Cardiac fibroblast (primary cell): ENCODE measurements at places on chromosomes 6 and 20.
A peak's percentile ranks its signal among the peaks of the same experiment; 100 is the strongest.

GRCh38 chr20:32497589-32498224 lies 87.4 kb downstream of the NOL4L start:
- peak; percentile 42 for DNase-seq

DNA sequence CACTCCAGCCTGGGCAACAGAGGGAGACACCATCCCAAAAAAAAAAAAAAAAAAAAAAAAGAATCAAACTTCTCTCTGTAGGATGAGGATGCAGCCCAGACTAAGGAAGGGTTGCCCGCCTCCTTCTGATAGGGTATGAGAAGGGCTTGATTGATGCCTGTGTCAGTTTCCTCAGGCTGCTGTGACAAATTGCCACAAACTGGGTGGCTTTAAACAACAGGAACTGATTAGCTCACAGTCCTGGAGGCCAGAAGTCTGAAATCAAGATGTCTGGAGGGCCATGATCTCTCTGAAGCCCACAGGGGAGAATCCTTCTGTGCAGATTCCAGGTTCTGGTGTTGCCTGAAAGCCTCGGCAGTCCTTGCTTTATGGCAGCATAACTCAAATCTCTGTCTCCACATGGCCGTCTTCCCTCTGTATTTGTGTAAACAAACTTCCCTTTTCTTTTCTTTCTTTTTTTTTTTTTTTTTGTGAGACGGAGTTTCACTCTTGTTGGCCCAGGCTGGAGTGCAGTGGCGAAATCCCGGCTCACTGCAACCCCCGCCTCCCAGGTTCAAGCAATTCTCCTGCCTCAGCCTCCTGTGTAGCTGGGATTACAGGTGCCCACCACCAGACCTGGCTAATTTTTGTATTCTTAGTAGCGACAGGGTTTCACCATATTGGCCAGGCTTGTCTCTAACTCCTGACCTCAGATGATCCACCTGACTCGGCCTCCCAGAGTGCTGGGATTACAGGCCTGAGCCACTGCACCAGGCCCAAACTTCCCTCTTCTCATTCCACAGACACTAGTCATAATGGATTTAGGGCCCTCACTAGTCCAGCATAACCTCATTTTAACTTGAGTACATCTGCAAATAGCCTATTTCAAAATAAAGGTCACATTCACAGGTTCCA lies 11.2 kb upstream of the CDK19 start:
- no peak for DNase-seq

DNA sequence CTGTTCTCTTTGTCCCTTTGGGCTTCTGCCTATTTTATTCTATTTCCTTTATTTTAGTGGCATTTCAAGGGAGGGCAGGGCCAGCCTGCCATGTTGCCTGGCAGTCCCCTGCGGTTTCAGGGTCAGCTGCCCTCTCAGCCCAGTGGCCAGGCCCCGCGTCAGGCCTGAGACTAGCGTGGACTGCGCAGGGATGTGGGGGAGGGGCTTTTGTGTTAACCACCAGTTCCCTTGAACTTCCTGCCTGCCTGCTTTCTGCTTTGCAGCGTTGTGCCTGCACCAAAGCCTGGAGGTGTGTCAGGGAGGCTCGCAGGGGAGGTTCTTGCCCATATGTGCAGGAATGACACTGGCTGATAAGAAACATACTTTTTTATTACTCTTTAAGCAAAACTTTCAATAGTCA lies 157.6 kb downstream of the SLC35B3 start:
- DNase-seq, result no peak

GRCh38 chr6:53199156-53199555 lies 50.5 kb upstream of the GCM1 start:
- DNase-seq, result no peak

DNA sequence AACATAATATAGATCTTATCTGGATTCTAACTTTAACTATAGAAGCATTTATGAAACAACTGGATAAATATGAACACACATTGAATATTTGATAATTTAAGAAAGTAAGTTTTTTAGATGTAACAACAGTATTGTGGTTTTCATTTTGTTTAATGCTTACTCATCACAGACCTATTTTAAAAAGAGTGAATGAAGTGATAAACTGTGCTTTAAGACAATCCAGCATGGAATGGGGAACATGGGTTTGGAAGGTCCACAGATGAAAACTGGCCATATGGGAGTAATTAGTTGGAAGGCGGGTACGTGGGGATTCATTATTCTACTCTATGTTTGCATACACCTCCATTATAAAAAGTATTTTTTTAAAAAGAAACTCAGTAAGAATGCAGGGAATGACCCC lies 21.2 kb downstream of the EPB41L2 start:
- no peak for DNase-seq

DNA sequence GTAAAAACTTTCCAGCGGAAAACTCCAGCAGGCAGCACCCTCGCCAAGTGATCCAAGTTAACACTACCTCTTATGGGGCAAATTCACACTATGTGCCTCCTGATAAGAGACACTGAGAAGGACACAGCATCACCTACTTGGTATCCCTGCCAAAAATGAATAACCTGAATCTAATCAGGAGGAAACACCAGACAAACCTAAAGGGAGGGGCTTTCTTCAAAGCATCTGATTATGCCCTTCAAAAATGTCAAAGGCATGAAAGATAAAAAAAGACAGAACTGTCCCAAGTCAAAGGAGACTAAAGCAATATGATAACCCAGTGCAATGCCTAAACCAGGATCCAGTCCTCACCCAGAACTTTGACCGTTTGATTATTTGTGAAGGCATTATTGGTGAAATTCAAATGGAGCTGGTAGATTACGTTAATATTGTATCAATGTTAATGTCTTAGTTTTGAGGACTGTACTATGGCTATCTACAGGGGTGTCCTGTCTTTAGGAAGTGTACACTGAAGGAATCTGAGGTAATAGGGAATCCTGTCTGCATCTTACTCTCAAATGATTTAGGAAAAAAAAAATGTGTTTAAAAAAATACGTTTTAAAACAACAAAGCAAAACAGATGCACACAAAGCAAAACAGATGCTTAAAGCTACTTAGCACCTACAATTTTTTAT lies 8.3 kb downstream of the TBC1D7 start:
- DNase-seq, result no peak

DNA sequence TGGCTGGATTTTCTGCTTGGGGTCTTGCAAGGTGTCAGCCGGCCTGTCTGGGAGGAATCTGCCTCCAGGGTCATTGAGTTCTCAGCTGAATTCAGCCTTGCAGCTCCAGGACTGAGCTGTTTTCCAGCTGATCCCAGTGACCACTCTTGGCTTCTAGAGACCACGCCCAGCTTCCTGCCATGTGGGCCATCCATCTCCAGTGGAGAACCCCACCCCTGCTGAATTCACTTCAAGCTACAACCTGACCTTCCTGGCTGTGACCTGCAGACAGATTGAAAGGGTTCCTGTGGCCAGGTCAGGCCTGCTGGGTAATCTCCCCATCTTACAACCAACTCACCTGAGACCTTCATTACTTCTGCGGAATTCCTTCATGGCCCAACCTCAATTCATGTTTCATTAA lies 26.5 kb upstream of the SYNDIG1 start:
- DNase-seq, result no peak

DNA sequence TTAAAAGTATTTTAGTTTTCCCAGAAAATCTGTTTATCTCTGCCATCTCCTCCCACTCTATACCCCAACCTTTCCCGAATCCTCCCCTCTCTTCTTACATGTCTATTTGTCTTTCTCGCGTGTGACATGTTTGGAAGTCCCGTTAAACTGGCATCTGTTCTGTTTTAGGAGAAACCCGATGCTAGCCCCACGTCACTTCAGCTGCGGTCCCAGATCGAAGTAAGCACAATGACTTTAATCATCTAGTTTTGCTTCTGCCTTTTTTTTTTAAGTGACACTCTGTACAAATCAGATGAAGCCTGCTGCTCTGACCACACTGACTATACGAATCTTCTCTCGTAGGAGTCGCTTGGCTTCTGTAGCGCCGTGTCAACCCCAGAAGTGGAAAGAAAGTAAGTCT lies 97.4 kb downstream of the SASH1 start:
- no peak for DNase-seq

GRCh38 chr6:116059713-116060571 lies 749 bp downstream of the FRK start:
- DNase-seq, result peak; percentile 43

- no peak for DNase-seq
Observed at GRCh38 chr20:24653306-24653705, 183.9 kb downstream of the SYNDIG1 start.

DNA sequence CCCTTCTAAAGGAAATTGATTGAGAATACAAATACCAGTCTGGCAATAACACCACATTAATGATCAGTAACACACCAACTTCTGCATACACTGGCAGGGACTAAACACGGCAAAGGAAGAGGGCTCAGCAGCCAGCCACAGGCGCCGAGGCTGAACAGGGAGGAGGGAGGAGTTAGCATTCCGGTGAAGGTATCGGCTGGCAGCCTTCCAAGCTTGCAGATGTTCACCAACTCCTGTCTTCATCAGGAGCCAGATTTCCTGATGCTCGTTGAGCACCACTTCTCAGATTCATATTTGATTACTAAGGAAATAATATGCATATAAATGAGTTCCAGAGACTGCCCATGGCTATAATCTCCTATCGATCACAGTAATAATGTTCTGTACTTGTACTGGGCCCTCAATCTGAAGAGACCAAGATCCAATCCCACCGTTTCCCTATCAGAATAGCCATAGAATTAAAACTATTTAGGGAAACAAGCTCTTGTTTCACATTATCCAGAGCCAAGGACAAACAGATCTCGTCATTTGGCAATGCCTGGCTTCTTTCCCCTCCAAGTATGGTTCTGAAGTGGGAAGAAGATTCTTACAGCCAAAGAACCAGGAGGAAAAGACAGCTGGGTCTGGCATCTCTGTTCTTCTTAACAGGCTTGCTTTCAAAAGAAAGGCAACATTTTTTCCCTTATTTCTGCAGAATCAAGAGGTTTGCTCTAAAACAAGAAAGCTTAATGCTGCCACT lies 42.2 kb downstream of the GFOD1 start:
- DNase-seq, result peak; percentile 61

- no peak for DNase-seq
Observed at GRCh38 chr20:36806049-36806448, 32.5 kb upstream of the DSN1 start.

- no peak for DNase-seq
Observed at GRCh38 chr20:58905236-58905635, 52.7 kb downstream of the GNAS start.

GRCh38 chr6:155520078-155520477 lies 64.4 kb upstream of the NOX3 start:
- no peak for DNase-seq

DNA sequence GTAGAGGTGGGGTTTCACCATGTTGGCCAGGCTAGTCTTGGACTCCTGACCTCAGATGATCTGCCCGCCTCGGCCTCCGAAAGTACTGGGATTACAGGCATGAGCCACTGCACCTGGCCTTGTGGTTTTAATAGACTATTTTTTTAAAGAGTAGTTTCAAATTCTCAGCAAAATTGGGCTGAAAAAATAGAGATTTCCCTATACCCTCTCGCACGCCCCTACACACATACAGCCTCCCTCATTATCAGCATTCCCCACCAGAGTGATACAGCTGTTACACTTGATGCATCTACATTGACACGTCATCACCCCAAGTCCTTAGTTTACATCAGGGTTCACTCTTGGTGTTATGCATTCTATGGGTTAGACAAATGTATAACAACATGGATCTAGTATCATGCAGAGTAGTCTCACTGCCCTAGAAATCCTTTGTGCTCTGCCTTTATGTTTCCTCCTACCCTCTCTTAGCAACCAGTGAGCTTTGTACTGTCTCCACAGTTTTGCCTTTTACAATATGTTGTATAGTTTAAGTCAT lies 103.6 kb downstream of the CDYL start:
- no peak for DNase-seq

GRCh38 chr6:34044945-34045595 lies 100.8 kb downstream of the GRM4 start:
- DNase-seq, result no peak

- DNase-seq, result no peak
Observed at GRCh38 chr20:58634521-58635278, 16.4 kb upstream of the STX16 start.

DNA sequence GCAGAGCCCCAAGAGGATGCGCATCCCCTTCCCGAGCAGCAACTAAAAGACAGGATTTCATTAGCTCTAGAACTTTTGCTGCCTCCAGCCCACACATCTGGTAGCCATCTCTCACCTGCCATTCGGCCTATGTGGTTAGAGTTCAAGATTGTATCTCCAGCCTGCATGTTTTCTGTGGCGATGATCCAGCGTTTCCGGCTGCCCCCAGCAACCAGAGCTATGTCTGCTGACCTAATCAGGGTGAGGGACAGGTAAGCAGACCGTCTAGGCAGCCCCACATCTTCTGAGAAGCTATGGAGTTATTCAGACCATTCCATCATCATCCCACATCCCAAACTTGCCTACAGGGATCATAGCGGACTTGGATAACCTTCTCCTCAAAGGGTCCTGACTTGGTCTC lies 2.3 kb upstream of the CUL7 start:
- no peak for DNase-seq
